Activated naive CD4-positive, alpha-beta T cell treated with anti-CD3 and anti-CD28 coated beads, Interleukin-2, amount 50 U/mL, for 72 hours (primary cell): ENCODE measurements at places on chromosomes 13 and 19.

DNA sequence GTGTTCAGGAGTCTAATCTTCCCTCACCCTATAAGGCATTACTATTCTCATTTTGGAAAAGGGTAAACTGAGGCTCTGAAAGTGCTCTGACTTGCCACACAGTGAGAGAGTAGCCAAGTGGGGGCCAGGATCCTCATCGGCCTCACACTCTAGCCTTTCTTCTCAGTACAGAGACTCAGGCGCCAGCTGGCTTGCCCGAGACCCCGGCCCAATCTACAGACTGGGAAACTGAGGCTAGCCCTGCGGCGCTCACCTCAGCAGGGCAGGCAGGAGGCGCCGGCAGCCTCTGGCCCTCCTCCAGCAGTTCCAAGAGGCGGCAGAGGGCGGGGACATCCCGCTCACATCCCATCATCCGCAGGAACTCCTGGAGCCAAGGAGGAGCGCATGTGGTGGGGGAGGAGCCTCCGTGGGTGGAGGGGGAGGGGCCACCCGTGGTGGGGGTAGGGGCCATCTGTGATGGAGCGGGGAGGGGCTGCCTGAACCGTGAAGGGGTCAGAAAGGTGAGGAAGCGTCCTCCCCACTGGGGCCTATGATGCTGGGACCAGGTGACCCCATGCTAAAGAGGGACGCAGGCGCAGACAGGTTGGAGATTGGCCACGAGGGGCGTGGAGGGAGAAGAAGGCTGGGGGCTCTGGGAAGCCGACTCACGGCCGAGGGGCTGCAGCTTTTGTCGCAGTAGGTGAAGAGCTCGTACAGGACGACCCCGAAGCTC lies 8.7 kb upstream of the INSL3 start:
- DNase-seq = no peak

- DNase-seq = peak; percentile 86
Observed at GRCh38 chr19:18000915-18001776, 6.8 kb upstream of the ARRDC2 start.

DNA sequence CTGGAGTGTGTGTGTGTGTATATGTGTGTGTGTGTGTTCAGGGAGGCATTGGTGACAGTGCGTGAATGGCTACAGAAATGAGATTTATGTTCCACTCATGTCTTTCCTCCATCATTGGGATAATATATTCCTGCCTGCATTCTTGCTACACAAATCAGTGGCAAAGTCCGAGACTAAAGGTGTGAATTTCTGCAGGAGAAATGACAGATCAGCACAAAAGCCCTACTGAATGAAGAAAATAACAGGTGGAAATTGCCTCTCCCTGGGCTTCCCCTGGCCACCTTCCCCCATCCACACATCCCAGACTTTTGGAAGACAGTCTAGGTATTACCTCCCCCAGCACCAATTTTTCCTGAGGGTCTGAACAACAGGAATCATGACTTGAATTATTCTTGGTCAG lies 10.1 kb downstream of the SIGLEC6 start:
- no peak for DNase-seq

- no peak for DNase-seq
Observed at GRCh38 chr13:47480121-47480520, 521.0 kb downstream of the SUCLA2 start.
